ENCODE measurements at places on chromosomes 13 and 19.
A peak's percentile ranks its signal among the peaks of the same experiment; 100 is the strongest.

GRCh38 chr13:112071102-112071722 lies 4.3 kb downstream of the SOX1 start:
- DNase-seq: no peak

DNA sequence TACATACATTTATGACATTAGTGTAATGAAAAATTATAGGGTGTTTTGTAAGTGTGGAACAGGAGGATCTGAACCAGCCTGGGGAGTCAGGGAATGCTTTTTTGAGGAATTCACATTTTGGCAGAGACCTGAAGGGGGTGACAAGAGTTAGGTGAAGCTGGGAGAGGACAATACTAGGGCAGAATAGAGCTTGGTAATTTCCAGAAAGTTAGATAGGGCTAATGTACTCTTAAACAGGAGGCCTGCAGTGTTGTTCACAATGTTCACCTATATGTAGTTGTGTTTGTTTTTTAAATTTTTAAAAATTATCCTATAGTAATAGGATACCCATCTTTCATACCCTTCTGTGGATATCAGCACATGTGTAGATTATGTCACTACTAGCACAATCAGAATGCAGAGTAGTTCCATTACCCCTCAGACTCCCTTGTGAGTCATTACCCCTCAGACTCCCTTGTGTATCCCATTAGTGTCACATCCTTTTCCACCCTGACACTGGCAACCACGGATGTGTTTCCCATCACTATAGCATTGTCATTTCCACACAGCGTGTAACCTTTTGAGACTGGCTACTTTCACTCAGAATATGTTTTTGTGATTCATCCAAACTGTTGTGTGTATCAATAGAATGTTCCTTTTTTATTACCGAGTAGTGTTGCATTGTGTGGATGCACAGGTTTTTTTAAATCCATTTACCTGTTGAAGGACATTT lies 43.1 kb downstream of the PCCA start:
- DNase-seq: no peak

- no peak for DNase-seq
Measured at GRCh38 chr19:13060964-13061927, 41.4 kb downstream of the LYL1 start.

- DNase-seq: no peak
Measured at GRCh38 chr13:101631395-101631794, 178.9 kb downstream of the ITGBL1 start.

- DNase-seq: no peak
Measured at GRCh38 chr13:41568143-41568971, 111.0 kb downstream of the RGCC start.

DNA sequence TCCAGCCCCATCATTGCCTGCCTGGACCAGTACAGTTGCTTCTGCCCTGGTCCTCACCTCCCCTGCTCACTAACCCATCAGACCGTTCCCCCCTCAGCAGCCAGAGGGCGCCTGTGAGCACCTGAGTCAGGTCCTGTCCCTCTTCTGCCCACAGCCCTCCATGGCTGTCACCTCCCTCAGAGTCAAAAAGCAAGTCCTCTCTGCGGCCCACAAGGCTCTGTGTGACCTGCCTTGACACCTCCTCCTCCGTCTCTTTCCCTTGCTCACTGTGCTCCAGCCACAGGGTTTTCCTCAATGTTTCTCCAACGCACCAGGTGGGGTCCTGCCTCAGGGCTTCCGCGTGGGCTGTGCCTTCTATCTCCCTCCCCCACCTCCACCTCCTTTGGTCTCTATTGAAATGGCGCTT lies 29.4 kb upstream of the PTPRS start:
- peak; percentile 97 for DNase-seq

- peak; percentile 68 for DNase-seq
Measured at GRCh38 chr19:41427647-41428480, 690 bp upstream of the B3GNT8 start.

GRCh38 chr13:43799191-43799590 lies 12.4 kb upstream of the ENOX1 start:
- no peak for DNase-seq

- DNase-seq: no peak
Measured at GRCh38 chr19:3073159-3073563, 10.9 kb upstream of the TLE5 start.

DNA sequence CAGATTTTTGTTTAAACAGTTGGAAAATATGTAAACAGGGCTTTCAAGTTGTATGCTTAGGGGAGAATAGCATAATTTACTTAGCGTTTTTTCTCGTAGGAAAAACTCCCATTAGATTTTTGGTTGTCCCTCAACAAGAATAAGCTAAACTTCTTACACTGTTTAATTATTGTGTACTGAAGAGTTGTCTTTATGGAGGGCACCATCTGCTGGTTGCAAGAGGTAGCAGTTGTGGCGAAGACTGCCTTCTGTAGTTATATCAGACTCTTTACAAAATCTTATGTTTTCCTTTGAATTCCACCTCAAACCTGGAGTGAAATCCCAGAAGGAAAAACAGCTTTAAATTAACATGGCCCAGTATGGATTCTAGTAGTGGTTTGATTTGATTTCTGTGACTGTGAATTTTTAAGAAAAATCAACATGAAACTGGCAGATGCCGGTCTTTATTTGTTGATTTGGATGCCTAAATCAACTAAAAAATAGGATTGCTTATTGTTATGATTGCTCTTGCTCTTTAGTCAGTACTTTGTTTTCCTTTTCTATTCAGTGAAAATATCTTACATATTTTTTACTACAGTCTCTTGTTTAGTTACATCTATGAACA lies 53.4 kb downstream of the PDS5B start:
- no peak for DNase-seq

GRCh38 chr13:88459331-88459730 lies 788.2 kb downstream of the SLITRK5 start:
- DNase-seq: no peak

- no peak for DNase-seq
Measured at GRCh38 chr13:48302871-48303358, 636 bp upstream of the RB1 start.

DNA sequence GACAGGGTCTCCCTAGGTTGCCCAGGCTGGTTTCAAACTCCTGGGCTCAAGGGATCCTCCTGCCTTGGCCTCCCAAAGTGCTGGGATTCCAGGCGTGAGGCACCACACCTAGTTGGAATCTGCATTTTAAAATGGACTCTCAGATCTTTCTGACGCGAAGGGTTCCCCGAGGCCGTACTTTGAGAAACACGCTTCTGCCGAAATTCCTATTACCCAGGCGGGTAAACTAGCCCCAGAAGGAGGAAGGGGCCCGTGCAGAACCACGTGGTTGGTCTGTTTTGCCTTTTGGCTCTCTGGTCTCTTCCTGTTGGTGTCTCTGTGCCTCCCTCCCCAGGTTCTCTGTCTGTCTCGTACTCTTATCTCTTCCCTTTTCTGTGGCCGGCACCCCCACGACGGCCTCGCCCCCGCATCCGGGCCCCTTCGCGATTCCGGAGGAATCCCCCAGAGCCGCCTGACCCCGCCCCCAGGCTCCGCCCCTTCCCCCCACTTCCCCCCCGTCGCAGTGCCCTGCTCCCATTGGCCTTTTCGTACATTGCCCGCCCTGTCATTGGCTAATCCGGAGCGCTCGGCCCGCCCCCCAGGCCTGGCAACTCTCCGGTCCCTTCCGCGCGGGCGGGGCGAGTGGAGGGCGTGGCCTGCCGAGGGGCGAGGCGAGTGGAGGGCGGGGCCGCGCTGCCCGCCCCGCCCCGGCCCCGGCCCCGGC lies at the start of gene TNFAIP8L1:
Gene TNFAIP8L1, plus strand, starts transcription at position 689 of the 703 bp plus-strand sequence. CDS start 12,354 bp downstream, outside the sequence.
- DNase-seq: peak; percentile 81

GRCh38 chr19:1366899-1367870 lies 16.5 kb upstream of the NDUFS7 start:
- DNase-seq: no peak

DNA sequence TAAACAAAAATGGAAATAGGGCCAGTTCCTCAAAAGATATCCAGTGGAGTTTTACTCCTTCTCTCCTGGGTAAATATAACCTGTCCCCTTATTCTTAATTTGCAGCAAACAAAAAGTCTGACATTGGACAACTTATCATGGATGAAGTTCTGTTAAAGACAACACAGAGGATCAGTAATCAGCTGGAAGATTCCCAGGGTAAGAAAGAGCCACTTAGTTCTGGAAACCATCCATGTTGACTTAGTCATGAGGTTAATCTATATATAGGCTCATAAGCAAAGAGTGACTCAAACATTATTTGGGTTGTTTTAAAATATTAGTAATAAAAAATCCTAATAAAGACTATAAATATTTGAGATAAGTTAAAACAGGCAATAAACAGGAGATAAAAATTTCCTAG lies 40.5 kb upstream of the EBPL start:
- no peak for DNase-seq

DNA sequence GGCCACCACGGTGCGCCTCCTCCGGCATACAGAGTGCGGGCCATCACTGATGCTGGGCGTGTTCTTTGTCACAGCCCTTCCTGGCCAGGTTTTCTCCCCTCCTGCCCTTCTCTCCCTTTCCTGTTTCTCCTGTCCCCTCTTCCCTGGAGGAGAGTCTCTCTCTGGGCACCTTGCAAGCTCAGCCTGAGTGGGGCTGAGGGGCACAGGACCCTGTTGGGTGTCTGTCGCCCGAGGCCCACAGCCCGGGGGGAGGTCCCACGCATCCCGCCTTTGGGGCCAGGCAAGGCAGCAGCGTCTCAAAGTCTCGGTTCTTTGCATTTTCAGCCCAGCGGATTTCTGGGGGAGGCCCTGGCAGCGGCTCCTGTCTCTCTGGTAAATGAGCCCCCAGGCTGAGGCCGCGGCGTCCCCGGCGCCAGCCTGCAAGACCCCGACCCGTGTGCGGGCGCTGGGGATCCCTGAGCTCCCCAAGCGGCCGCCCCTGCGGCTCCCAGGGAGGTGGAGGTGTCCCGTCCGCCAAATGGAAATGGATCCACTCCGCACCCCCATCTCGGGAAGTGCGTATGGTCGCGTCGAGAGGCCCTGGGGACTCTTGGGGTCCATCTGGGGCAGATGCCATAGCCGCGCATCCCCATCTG lies 47.2 kb downstream of the COMP start:
- DNase-seq: no peak

- DNase-seq: no peak
Measured at GRCh38 chr19:10612499-10613119, 12.7 kb upstream of the SLC44A2 start.

DNA sequence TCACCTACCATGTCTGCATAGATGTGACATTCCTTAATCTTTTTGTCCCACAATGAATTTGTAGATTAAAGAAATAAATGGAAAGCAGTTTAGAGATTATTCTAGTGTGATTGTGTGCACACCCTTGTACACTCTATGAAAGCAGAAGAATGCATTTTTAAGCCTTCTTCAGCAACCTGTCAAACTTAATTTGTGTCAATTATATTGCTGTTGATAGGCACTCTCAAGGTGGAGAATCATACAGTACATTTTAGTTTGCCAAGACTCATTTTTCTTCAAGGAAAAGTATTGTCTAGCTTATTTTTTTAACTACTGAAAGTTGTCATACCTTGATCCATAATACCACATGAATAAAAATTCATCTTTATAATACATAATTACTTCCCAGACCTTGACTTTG lies 1898.9 kb downstream of the OLFM4 start:
- DNase-seq: no peak

- no peak for DNase-seq
Measured at GRCh38 chr19:5973867-5974635, 3.9 kb downstream of the RANBP3 start.

DNA sequence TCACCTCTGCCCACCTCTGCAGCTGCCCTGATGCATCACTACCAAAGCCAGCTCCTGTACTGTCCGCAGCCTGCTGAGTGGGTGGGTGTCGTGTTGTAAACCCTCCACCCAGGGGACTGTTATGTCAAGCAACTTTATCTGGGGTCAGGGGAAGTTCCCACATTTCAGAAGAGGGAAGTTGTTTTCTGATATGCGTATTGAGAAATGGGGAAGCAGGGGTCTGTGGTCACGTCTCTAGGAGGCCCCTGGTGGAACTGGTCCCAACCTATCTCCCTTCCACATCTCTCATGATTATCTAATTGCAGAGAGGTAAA lies 31.2 kb downstream of the CLEC17A start:
- DNase-seq: no peak

- no peak for DNase-seq
Measured at GRCh38 chr13:32092496-32092895, 60.9 kb downstream of the FRY start.

DNA sequence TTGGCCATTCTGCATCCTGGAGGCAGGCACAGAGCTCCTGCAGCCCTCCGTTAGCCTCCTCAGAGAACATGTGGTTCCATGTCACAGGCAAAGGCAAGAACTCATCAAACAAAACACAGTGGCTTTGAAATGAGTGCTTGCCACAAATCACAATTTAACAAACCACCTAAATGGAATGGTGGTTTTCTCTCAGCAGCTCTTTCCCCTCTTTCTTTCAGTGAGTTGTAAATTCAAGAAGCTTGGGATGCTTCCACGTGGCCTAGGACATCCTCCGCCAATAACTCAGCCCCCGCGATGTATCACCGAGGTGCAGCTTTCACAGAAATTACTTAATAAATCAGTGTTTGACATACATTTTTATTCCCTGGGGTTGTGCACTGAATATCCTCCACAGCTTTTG lies 65.4 kb upstream of the RFC3 start:
- no peak for DNase-seq

- DNase-seq: no peak
Measured at GRCh38 chr13:43266936-43267615, 243.7 kb downstream of the DNAJC15 start.

DNA sequence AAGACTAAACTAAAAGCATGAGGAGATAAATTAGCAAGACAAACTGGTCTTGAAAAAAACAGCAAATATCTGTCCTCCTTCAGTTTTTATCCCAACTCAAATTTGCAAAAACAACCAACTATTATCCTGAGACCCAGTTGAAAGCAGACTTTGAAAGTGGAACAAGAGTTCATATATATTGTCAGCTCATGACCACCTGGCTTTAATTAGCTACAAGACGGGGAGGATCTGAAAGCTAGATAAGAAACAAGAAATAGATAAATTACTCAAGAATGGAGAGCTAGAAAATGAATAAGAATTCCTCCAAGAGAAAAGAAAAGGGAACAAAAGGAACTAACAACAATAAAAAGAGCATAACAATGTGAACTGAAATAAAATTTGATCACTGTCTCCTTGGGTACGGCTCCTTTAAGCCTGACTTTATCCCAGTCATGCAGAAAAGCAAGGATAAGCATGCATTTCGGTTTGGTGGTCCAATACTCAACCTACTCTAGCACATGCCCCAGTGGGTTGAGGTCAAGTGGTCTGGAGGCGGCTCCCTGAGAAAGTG lies 246.9 kb downstream of the DCLK1 start:
- no peak for DNase-seq

Data from H1 (cell line).